AG20443 (cell line): ENCODE measurements at places on chromosomes 16 and 17.

- DNase-seq = peak; percentile 42
Measured at GRCh38 chr17:27577121-27577761, 53.7 kb upstream of the LGALS9 start.

GRCh38 chr17:18025241-18025944 is 13.6 kb downstream of the ATPAF2 start:
- peak; percentile 75 for DNase-seq

GRCh38 chr17:43864161-43864984 is 17.4 kb downstream of the CD300LG start:
- no peak for DNase-seq

DNA sequence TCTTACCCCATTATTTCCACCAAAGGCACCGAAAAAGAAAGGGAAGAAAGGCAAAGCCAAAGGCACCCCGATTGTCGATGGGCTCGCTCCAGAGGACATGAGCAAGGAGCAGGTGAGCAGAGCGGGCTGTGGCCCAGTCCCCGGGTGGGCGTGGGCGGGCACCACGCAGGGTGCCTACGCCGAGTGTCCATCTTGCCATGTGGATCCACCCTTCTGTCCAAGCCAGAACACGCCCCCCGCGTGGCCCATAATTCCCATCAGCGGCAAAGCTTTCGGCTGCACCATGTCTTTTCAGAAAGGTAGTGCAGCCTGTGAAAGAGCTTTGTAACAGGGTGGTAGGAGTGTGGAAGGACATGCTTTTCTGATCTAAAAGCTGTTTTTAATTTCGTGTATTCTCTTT is 8.4 kb upstream of the DBNDD1 start:
- no peak for DNase-seq

GRCh38 chr16:13793841-13794409 is 126.0 kb upstream of the ERCC4 start:
- no peak for DNase-seq

GRCh38 chr16:78890373-78890895 is 710.1 kb downstream of the MAF start:
- no peak for DNase-seq

DNA sequence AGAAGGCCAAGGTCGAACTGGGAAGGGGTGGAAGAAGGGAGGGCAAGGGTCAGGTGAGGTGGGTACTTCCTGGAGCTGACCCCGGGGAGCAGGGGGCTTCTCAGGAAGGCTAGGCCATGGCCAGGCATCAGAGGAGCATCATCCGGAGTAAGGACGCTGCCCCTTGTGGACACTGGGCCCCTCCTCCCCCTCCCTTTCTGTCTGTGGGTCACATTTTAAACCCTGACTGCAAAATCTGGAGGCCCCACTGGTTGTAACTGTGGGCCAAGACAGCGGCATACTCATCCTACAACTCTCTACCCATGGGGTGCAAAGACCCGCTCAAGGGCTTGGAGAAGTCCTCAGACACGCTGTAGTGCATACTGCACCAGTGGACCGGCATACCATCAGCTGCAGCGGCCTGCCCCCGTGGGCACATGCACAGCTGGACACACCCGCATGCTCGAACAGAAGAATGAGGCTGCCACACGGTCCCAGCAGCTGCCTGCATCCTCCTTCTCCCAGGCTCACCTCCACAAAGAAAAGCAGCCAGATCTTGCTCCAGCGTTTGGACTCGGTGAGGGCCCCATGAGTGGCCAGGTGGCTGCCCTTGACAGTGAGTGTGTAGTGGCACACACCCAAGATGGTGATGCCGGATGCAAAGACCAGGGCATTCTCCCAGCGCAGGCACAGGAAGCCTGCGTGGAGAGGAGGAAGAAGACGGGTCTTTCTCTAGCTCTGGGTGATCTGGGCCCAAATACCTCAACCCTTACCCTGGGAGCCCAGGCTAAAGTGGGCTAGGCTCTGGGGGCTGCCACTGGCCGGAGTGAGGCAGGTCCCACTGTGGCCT is 1.2 kb downstream of the FADS6 start:
- no peak for DNase-seq

DNA sequence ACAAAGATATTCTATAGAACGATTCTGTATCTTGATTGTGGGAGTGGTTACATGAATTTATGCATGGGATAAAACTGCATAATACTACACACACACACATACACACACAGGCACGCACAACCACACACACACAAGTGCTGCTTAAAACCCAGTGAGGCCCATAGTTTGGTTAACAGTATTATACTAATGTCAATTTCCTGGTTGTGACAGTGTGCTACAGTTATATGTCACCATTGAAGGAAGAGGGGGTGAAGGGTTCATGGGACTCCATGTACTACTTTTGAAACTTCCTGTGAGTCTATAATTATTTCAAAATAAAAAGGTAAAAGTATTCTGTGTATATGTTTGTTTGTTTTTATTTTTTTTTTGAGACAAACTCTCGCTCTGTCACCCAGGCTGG is 8.1 kb downstream of the ZC3H7A start:
- no peak for DNase-seq

DNA sequence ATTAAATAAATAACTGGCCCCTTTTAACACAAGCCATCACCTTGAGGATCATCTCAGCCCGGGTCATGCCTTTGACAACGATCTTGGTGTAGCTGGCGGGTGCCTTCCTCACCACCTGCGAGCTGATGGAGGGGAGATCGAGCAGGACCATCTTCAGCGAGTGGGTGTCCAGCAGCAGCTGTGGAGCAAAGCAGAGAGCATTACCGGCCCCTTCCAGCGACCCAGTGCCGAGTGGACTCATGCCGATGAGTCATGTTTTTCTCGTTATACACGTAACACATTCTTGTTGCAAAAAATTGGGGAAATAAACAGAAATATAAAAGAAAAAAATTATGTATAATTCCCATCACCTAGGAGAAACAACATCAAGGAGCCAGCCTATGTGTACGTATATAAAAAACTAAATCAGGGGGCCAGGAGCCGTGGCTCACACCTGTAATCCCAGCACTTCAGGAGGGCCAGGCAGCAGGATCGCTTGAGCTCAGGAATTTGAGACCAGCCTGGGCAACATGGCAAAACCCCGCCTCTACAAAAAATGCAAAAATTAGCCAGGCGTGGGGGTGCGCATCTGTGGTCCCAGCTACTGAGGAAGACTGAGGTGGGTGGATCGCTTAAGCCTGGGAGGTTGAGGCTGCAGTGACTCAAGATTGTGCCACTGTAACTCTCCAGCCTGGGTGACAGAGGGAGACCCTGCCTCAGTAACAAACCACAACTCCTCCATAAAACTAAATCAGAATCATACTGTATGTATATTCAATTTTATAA is 169.1 kb upstream of the RPH3AL start:
- DNase-seq = no peak

DNA sequence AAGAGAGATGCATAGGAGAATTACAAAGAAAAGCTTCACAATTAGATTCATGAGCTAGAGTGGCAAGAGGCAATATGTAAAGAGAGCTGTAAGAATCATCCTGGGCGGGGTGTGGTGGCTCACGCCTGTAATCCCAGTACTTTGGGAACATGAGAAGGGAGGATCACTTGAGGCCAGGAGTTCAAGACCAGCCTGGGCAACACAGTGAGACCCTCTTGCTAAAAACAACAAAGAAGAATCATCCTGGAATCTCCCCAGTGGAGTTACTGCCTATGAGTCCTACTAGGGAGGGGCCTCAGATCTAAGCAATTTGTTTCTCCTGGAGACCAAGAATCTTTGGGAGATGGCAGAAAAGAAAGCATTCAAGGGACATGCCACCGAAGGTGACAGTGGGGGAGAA is 119.1 kb downstream of the HIC1 start:
- DNase-seq = no peak

DNA sequence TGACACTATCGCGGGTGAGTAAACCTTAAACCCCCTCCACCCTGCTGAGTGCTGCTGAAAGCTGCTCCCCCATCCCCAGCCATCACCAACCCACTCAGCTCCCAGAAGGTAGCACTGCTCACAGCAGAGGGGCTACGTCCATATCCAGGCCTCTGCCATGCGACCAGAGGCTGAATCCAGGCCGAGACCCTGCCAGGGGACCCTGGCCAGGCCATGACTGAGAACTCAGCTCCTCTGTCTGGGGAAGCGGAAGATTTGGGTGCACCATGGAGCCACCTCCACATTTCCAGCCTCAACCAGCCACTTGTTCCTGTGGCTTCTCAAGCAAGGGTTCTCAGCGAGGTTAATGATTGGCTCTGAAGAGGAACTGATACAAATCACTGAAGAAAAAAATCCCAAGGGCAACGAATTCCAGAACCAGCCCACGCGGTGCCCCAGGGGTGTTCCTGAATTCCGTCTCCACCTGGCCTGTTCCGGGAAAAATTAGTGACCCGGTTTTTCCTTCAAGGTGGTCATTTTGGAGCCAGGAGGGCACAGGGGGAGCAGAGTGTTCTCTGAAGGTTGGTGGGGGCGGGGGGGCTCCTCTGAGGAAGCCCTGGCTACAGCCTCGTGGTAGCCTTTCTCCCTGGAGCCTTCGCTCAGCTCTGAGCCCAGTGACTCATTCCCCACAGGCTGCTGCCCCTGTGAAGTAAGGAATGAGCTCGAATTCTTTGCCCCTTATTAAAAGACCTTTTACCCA is 9.3 kb upstream of the SLC16A5 start:
- DNase-seq = peak; percentile 87

GRCh38 chr16:70383421-70383960 is 36.8 kb downstream of the DDX19A start:
- no peak for DNase-seq

- peak; percentile 74 for DNase-seq
Measured at GRCh38 chr16:65178151-65178550, 56.3 kb upstream of the CDH11 start.

DNA sequence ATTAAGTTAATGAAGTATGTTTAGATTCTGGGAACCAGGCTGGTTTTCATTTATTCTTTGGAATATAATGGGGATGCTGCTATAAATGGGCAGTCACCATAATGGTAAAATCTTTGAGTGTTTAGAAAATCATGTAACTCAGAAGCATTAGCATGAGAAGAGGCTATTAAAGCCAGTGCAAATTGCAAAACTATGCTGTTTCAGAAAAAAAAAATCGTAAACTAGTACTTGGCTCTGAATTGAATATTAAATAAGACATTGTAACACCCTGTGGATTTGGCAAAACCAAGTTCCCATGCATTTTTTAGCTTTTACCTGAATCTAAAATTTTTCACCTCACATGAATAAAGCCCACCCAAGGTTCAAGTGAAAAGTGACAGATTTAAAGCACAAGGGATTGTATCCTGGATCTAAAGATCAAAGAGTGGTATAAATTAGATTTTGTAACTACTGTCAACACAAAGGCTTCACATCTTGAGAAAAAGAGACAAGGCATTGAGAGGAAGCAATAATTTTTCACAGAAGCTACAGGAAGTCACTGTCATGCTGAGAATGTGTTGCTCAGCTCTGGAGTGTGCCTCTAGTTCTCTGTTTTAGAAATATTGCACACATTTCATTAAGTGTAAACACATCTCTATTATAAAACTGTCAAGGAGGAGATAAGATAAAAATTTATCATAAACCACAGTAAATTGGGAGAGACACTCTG is 142.2 kb downstream of the ABCA8 start:
- DNase-seq = no peak

DNA sequence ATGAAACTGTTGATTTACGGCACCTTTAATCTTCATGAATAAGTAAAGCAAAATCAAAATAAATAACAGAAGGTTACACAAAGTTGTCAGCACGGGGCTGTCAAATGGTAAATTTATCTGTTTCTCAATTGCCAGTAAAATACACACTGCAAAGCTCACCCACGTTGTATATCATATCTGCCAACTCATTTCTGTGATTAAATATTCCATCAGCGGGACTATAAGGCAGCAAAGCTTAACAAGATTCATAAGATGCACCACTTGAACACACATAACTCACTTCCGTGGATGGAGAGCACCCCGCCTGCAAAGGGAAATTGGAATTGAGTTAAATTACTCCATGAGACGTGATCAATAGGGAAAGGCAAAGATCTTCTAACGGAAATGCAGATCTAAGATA is 280.0 kb downstream of the RBFOX1 start:
- no peak for DNase-seq

DNA sequence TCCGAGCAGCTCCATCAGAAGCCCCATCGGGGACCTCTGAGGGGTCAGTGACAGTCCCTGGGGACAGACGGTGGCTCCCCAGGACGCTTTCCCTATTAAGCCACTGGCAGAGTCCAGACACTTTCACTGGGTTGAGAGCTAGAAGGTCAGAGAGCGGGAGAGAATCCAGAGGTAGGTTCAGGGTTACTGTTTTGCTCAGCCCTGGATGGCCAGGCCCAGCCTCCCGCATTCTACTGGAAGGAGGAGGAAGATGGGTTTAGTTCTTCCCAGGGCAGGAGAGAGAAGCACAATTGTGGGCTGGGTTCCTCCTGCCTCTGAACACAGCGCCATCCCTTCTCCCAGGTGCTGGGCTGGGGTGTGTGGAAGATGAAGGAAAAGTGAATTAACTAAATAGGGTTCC is 452.8 kb downstream of the SLC39A11 start:
- DNase-seq = no peak

GRCh38 chr17:72702998-72703397 is 389.5 kb downstream of the SLC39A11 start:
- no peak for DNase-seq

DNA sequence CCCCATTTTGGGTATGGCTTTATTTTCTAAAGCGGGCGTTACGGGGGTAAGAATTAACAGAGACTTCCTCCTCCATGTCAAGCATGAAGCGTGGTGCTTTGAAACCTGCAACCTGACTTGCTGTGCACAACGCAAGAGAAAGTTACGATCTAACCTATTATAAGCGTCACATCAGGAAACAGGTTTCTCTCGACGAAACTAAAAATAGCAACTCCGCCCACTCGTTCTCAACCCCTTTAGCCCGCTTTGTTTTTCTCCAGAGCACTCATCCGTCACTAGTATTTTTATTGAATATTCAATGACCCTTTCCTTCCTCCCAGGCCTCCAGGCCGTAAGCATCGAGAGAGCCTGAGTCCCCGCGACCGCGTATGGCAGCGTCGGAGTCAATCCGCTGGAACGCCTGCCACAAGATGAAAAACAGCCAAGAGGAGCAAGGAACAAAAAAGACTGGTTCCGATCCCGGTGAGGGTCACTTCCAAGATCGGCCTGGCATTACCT is 555 bp downstream of the NUP88 start:
- DNase-seq = no peak

DNA sequence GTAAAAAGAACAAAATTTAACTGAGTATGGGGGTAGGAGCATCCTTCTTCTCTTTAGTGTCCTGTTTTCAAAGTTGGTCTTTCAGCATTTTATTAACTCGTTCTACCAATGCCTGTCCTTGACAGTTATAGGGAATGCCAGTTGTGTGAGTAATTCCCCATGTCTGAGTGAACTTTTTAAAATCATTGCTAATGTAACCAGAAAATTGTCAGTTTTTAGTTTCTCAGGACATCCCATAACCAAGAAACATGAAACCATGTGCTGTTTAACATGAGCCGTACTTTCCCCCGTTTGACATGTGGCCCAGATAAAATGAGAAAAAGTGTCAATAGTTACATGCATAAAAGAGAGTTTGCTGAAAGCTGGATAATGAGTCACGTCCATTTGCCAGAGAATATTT is 71.4 kb upstream of the ARL4D start:
- DNase-seq = no peak

- DNase-seq = no peak
Measured at GRCh38 chr17:37466471-37466870, 23.2 kb upstream of the DUSP14 start.
